ENCODE measurements at places on chromosomes 3 and 15. TPM values are rescaled to one million over a fixed set of nuclear protein-coding genes. Genes with fewer than 3 reads are reported as not detected.

OCA2 gene
- not detected for total RNA-seq

SEC11A gene
- total RNA-seq: 178 TPM

DNA sequence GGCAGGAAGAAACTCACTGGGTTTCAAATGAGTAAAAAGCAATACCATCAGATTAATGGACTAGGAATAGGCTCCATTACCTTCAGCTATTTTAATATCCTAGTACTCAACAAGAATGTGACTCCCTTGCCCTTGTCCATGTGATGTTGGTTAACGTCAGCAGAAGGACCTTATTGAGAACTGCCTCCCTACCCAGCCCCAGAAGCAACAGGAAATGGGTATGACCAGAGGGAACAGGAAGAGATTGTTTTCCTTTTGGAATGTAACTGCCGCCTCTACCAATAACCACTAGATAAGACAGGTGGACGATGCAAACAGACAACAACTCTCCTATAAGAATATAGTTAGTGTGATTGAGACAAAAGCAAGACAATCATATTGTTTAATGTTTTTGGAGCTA is 10.4 kb upstream of the MME start:
- DNase-seq: peak; percentile 84

DNA sequence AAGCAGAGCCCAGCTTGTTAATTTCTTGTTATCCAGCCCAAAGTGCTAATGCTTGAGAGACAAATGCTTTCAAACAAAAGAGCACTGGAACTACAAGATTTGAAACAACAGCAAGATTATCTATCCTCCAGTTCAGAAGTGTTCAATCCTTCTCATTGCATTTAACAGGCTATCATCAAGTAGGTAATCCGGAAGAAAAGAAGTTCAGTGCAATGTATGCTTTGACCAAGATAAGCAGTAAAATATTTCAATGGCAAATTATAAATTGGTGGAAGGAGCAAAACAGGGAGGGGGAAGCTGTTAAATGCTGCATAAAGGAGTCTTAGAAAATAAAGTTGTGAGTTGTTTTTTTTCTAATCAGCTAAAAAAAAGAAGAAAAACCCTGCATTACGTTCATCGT is 8.8 kb downstream of the LRIG1 start:
- no peak for DNase-seq

DNA sequence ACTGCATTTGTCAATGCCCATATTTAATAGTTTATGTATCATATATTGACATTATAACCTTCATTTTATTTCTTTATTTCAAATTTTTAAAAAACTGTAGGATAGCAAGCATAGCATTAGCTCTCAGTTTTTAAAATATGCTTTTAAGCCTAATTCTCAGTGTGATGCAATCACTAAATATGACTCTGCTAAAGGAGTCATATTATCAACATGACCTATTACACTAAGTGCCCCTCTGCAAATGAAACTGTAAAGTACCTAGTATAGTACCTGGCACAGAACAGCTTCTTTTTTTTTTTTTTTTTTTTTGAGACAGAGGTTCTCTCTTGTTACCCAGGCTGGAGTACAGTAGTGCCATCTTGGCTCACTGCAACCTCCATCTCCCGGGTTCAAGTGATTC is 179.4 kb upstream of the CGNL1 start:
- no peak for DNase-seq

- DNase-seq: no peak
Measured at GRCh38 chr3:12369598-12369997, 80.7 kb downstream of the PPARG start.
